Omental fat pad (tissue), 4 donors: ENCODE measurements at places on chromosomes 1 and 21.

GRCh38 chr1:153220606-153221303 is 3.4 kb downstream of the PRR9 start:
- no peak for DNase-seq

DNA sequence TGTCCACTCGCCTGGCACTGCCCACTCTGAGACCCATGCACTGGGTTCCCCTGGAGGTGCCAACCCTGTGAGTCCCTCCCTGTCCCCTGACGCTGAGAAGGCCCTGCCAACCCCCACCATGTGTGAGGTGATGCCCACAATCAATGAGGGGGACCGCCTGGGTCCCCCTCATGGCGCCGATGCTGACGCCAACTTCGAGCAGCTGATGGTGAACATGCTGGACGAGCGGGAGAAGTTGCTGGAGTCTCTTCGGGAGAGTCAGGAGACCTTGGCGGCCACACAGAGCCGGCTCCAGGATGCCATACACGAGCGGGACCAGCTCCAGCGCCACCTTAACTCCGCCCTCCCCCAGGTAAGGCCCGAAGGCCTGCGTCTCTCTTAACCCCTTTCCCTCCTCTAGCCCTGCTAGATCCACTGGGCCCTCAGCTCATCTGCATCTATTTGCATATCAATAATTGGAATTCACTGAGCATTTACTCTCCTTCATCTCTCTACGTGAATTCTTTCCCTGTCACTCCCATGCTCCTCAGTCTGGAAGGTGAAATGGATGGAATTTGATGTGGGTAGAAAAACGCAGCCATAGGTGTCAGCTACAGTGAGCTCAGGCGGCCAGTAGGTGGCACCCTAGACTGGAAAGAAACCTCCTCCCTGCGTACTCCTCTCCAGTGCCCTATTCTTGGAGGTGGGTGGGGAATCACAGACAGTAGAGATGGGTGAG is 12.8 kb downstream of the PPFIA4 start:
- DNase-seq = peak; percentile 43

DNA sequence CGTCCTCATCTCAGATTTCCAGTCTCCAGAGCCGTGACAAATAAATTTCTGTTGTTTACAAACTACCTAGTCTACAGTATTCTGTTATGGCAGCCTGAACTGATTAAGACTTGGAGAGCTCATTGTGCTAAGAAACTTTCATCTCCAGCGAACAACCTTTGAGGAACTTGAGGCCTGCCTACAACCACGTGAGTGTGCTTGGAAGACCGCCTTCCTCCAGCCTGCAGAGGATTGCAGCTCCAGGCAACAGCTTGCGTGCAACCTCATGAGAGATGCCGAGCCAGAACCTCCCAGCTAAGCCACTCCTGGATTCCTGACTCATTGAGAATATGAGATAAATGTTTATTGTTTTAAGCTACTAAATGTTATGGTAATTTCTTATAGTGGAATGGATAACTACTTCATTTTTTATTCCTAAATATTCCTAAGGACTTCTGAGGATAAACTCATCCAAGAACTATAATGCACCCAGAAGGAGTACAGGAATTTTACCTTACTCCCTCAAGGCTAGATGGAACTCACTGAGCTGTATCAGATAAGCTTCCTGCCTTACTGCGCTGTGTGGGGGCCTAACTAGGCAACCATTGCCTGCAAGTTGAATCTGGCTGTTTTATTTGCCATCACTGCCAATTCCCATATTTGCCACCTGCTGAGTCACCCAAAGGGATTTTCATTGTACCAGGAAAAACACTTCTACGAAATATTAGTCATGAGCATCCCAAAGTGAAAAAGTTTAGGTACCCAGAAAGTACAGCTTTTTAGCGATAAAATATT is 17.6 kb downstream of the FAM177B start:
- DNase-seq = no peak

DNA sequence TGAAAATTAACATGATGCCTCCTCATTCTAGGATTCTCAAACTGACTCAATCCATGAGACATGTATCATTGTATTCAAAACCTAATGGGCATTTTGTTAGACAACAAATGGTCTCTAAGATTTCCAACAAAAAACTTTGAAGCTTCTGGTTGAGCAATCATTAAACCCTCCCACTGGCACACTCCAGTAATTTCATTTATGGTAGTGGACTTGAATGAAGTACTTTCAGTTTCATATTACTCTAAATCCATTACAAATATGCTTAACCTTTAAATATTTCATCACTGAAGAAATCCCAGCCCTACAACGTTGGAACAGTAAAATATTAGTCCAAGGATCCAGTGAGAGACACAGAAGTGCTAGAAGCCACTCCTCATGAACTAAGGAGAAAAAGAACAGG is 43.5 kb downstream of the GBP6 start:
- DNase-seq = no peak

DNA sequence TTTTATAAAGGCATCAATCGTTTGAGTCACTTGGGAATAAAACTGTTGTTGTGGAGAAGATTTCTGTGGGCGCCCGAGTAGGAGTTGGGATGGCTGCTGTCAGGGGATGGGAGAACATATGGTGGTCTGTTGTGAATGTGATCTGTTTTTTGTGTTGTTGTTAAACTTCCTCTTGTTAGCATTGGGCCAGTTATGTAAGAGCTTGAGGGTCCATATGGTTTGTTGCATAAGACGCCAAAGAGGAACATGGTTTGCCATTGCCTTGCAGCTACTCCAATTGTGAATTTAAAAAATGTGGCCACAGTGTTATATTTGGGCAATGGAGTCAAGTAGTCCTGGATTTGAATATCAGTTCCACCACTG is 136.1 kb upstream of the JUN start:
- no peak for DNase-seq

DNA sequence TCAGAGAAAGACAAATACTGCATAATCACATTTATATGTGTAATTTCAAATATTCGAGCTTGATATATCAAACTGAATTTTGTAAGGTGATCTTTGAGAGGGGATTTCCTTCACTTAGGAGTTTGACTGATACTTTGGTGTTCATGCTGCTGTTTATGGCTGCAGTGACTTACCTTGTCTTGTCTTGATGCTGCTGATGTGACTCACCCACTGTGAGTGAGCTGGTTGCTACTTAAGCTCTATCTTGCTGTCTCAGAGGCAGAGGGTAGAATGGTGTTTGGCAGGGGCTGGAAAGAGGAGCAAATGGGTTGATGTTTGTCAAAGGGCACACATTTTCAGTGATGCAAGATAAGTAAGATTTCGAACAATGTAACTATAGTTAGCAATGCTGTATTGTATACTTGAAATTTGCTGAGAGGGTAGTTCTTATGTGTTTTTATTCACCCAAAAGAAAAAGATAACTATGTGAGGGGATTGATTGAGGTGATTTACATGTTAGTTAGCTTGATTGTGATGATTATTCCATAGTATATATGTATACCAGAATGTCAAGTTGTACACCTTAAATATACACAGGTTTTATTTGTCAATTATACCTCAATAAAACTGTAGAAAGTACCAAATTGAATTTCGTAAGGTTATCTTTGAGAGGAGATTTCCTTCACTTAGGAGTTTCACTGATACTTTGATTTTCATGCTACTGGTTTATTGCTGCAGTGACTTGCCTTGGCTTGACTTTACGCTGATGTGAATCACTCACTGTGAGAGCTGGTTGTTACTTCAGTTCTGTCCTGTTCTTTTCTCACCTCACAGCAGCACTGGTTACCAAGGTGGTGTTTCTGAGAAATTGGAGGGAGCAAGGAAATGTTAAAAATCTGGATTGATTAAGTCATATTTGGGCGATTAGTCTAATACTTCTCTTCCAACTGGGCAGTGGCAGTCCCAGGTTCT is 94.5 kb upstream of the SLC5A9 start:
- no peak for DNase-seq

- no peak for DNase-seq
Observed at GRCh38 chr1:232904566-232904965, 45.8 kb upstream of the NTPCR start.

DNA sequence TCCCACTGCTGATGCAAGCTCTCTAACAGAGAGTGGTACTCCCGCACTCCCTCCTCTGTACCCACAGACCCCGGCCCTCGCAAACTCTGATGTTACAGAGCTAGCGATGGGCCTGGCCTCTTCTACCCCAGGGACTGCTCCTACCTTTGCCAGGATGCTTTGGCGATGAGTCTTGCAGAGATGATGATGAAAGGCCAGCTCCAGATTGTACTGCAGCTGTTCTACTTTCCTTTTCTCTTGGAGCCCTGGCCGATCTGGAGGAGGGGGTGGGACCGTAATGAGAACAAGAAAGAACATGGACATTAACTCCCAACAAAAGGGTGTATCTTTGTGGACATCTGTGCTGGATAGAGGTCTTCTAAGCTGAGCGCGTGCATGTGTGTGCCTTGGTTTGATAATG is 6.0 kb upstream of the LINGO4 start:
- DNase-seq = no peak

- DNase-seq = no peak
Observed at GRCh38 chr1:61950418-61950817, 208.1 kb downstream of the PATJ start.

- DNase-seq = no peak
Observed at GRCh38 chr1:30404341-30404740, 319.0 kb downstream of the MATN1 start.

- no peak for DNase-seq
Observed at GRCh38 chr1:215863796-215864195, 296.7 kb downstream of the KCTD3 start.

DNA sequence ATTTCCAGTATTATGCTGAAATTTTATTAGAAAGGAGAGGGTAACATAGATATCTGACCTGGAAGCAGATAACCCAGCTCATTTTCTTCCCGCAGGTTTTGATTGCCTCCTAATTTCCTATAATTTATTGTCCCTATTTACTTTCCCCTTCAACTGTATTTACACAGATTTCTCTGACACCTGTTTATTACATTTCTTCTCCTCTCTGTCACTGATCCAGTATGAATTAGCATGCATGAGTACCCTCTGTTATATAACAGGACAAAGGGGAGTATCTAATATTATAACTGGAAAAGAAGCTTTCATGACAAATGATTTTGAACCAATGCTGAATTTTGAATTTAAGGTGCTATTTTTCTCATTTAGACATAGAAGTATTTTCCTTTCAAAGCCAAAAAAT is 37.4 kb downstream of the DENND1B start:
- no peak for DNase-seq

DNA sequence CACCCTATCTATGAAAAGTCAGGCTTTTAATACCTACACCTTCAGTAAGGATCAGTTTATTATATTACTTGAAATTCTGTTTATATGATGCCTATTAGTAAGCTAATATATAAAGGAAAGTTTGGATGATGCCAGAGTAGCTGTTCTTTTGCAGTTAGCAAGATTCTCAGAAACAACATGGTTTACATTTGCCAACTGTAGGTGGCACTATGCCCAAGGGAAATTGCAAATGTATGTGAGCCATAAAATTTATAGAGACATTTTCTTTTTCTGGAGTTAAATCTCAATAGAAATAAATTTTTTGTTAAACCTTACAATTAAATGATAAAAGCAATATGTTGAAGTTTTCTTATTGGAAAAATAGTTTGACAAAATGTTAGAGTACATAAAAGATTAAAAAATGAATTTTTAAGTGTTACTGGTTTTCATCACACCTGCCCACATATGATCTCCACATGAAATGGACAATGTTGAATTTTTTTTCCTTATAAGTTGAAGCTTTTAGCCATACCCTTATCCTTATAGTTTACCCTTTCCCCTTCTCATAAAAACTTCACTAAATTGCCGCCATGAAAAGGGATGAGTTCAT is 32.1 kb upstream of the EPHX4 start:
- DNase-seq = no peak

GRCh38 chr1:54362881-54363340 is 43.3 kb downstream of the SSBP3 start:
- DNase-seq = no peak

- DNase-seq = no peak
Observed at GRCh38 chr1:29634324-29634723, 398.0 kb downstream of the PTPRU start.

- no peak for DNase-seq
Observed at GRCh38 chr21:45997495-45998275, 16.1 kb downstream of the COL6A1 start.

DNA sequence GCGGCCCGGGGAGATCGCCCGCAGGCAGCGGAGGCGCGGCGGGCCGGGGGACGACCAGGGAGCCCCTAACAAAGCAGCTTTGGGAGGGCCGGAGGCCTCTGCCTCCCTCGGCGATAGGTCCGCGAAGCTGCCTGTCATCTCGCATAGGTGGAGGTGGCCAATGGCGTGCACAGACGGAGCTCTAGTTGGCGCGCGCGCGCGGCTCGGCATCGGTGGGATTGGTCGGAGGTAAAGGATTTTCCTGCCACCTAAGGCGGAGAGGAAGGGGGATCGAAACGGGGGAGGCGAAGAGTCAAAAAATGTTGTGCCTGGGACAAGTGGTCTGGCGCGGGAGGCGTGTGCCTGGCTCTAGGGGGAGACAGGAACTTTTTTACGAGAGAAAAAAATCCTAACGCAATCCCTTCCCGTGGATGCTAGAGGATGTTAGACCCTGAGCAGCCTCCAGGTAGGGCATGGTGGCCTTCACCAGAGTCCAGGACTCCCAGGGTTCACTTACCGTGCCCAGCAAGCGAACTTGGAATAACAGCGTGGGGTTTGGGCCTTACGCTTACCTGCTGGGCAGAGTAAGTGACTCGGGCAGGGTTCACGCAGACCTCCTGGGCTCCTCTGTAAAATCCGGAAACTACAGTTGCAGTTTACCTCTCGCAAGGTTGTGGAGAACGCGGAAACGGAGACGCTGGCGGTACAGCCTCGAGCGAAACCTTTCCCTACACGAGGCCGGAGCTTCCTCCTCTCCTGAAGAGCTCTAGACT is 99.9 kb upstream of the SOD1 start:
- peak; percentile 93 for DNase-seq

DNA sequence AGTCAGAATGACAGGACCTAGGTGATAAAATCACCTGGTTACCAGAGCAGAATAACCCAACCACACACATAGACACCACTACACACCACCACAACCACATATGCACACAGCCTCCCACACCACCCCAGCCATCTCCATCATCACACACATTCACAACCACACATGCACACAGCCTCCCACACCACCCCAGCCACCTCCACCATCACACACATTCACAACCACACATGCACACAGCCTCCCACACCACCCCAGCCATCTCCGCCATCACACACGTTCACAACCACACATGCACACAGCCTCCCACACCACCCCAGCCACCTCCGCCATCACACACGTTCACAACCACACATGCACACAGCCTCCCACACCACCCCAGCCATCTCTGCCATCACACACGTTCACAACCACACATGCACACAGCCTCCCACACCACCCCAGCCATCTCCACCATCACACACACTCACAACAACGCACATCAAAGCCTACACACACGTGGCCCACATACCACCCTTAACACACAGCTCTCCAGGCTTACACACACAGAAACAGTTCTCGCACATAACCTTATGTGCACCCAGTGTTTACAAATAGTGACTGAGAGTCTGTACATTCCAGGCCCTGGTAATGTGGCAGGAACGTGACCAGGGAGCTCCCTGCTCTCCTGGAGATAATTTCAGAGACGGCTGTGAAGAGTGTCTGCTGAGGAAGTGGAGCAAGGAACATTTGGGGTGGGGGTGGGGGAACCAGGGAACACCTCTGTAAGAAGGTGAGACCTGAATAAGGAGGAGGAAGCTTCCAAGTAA is 3.3 kb upstream of the GJB3 start:
- no peak for DNase-seq

- no peak for DNase-seq
Observed at GRCh38 chr1:237211031-237211430, 169.0 kb downstream of the RYR2 start.

- DNase-seq = no peak
Observed at GRCh38 chr1:85609976-85610375, 29.4 kb downstream of the CCN1 start.
